ENCODE measurements at places on chromosomes 3 and 15.

- no peak for DNase-seq
These were observed 104.7 kb downstream of the SEMA6D start for GRCh38 chr15:47822048-47822447.

DNA sequence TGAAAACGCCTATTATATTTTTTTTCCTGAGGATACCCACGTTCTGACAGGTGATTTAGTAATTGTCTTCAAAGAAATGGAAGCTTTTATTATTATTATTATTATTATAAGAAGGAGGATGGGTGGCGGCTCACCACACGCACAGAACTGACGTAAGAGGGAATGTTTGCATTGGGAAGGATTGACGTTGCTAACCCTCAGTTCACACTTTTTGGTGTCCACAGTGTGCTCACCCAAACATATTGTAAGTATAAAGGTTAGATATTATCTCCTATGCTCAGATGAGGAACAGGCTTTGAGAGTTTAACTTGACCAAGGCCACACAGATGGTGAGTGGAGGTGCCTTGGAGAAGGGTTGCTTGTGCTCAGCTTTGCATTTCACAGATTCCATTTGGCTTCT is 533.5 kb upstream of the TBL1XR1 start:
- DNase-seq = no peak

DNA sequence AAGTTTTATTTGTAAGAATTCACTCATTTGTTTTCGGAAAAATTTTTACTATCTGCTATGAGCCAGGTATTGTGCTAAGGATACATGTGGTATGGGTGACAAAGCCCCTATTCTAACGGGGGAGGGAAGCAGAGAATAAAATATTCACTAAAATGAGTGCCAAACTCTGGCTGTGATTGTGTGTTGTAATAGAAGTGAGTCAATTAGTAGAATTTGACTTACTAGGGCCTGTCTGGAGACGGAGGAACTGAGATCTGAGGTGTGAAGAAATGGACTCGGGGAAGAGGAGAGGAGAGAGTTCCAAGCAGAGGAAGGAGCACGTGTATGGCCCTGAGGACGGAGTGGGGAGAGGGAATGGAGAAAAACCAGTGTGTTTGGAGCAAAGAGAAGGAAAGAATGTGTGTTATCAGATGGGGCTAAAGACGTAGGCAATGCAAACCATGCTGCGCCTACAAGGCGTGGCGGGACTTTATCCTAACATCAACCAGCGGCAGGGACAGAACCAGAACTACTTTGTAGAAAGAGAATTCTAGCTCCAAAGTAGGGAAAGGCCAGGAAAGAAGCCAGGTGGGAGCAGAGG is 89.1 kb downstream of the OSBPL10 start:
- no peak for DNase-seq

- no peak for DNase-seq
These were observed 67.9 kb upstream of the GUCA1C start for GRCh38 chr3:109021556-109021955.

GRCh38 chr15:80211976-80212375 is 40.0 kb downstream of the CTXND1 start:
- no peak for DNase-seq

- DNase-seq = no peak
These were observed 43.8 kb downstream of the SLC2A2 start for GRCh38 chr3:170982733-170983132.

GRCh38 chr3:130558366-130558765 is 41.4 kb downstream of the COL6A6 start:
- DNase-seq = no peak

DNA sequence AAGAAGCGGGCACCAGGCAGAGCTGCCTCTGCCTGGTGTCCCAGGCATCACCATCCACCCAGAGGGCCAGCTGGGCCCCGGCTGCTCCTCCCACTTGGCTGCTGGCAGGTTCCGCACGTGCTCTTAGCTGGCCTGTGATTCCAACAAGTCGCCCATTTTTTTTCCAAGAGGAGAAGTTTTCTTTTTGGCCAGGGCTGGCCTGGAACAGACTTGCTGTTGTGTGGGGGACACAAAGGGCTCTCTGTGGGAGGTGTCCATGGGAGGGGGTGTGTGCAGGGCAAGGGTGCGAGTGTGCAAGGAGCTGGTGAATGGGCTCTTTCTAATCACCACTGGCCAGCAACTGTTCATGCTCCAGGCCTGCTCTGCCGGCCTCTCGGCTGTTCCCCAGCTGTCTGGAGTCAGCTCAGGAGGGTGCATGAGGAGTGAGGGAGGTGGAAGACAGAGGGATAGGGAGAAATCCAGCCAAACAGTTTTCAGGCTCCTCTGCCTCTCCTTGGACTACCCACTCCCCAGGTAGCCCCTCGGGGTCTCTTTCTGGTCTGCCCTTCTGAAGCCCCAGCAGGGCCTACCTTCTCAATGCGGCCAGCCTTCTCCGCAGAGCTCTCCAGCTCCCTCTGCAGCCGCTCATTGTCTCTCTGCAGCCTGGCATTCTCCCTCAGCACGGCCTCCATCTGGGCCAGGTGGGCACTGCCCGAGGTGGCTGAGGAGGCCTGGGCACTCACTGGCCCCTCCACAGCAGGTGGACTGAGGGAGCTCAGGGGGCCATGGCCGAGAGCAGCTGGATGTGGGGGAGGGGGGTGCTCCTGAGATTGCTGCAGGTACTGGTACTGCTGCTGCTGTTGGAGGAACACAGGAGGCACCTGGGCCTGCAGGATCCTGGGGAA is 7.1 kb downstream of the AMOTL2 start:
- DNase-seq = no peak

DNA sequence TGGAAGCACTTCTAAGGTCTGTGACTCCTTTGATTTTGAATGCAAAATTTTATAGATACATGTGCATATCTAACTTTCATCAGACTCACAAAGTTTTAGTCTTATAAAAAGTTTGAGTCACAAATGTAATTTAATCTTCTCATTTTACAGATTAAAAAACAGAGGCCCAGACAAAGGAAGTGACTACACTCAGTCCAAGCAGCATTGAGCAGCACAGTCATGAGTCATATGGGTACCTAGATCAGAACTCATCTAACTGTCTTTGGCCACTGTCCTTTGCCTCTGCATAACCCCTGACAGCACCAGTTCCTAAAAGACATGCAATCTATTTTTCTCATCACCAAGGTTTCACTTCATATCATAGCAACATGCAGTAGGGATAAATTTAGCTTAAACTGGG is 210.7 kb upstream of the KCNH8 start:
- DNase-seq = no peak

DNA sequence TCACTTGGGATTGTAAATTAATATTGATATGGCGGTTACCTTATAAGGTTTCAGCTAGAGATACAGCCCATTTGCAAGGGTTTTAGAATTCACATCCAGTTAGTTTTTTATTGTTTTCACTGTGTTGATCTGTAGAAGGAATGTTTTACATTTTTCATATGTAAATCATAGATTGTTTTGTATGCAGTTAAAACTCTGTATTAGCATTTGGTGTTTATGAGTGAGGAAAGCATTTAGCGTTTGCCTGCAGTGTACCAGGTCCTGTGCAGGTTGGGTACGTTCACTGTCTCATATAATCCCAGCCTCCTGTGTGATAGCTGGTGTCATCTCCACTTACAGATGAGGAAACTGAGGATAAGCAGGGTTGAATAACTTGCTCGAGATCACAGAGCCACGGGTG is 23.8 kb downstream of the MAP6D1 start:
- no peak for DNase-seq

- DNase-seq = no peak
These were observed 163.9 kb downstream of the WNT7A start for GRCh38 chr3:13715961-13716360.

DNA sequence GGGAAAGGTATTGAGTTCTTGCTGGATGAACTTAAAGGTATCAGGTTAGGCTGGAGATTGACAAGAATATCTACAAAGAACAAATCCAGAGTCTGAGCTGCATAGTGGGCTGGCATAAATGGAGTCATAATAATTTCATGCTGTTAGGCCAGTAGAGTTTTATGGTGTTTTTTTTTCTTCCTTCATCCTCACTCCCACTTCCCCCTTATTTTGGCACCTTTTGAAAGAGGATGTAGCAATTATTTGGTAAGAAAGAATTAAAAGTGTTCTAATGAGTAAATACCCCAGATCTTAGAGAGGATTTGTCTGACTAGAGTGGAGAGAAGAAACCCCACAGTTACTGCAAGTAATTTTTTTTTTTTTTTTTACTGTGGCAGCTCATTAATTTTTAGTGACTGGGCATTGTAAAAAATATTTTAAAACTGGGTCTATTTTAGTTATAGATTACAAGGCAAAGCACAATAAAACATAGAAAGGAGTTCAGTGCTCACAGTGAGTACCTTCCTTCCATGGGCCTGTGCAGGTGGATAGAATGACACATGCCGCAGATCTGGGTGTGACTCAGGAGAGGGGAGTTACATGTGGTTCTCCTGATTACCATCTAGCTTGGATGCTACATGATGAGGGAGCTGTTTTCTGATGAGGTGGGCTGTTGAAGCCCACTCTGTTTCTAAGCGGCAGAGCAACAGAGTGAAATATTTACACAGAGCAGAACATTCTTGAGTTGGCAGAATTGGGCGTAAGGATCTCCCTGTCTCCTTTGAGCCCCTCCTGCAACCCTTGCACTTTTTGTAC is 5.3 kb downstream of the EDEM1 start:
- DNase-seq = no peak

DNA sequence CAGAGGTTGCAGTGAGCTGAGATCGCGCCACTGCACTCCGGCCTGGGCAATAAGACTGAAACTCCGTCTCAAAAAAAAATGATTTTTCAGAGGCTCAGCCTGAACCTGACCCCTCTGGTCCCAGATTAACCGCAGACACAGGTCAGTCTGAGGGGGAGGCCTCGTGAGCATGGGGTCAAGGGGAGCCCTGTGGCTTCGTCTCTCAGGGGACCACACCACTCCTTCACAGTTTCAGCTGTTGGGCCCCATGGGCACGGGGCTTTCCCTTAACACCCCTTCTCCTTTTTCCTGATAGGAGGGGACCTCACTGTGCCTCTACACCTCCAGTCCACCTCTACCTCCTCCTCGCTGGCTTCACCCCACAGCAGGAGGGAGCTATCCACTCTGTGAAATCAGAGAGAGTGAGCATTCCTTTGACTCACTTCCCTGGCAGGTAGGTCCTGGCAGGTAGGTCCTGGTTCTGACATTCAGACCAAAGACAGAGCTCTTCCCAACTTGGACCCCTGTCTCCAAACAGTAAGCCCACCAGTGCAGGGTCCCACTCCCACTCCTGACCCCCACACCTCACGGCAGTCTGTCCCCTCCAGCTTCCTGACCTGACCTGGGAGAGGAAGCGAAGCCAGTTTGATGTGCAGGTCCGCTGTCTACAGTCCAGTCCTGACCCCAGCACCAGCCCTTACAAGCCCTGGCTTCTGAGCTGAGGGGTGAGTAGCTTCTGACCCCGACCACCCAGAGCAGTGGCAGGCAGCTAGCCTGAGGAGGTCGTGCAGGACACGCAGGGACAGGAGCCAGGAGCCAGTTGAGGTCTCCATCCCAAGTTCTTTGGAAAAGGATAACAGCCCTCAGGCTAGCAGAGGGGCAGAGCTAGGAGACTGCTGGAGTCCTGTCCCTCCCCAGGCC is 9.0 kb downstream of the RRP9 start:
- no peak for DNase-seq

DNA sequence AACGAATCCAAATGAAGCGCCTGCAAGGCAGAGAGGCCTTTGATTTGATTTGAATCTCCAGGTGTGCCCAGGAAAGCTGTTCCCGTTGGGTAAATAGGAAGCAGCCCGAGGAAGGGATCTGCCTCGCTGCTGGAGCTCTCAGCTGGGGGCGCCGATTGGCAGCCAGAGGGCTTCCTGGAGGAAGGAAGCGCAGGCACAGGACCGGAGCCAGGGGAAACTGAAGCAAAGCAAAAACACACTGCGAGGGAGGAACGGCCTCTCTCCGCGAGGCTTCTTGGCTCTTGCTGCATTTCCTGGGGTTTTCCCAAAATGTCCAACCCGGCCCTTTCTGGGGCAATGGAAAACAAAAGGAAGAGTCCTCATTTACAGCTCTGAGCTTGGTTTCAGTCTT is 80.3 kb downstream of the TMEM266 start:
- no peak for DNase-seq

DNA sequence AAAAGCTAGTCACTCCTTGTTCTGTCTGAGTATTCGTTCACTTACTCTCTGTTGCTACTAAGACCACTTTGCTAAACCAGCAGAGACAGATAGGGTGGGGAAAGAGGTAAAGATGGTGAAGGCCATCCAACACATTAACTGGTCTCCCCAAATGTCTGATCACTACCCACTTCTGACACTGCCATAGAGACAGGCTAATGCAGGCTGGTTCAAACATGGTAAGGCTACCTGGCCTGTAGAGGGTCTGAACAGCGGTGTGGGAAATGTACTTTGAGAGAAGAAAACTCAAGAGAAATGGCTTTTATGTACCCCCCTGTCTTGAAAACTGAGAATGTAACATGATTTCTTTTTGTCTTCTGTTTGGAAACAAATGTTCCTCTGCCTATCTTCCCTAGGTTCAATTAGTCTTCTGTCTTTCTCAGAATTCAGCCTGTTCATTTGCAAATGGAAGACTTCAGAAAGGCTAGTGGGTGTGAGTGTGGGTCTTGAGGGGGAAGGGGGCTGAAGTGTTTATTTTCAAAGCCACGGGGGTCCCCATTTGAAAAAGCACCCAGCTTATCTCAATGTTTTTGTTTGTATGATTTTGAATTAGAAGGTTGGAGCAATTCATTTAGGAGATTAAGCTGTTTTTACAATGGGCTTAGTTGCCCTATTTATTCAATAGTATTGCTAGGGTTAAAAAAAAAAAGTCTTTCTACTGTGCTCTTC is 15.8 kb downstream of the ALDH1A2 start:
- no peak for DNase-seq

GRCh38 chr15:67849538-67849937 is 9.7 kb upstream of the RNU6-1 start:
- DNase-seq = no peak

DNA sequence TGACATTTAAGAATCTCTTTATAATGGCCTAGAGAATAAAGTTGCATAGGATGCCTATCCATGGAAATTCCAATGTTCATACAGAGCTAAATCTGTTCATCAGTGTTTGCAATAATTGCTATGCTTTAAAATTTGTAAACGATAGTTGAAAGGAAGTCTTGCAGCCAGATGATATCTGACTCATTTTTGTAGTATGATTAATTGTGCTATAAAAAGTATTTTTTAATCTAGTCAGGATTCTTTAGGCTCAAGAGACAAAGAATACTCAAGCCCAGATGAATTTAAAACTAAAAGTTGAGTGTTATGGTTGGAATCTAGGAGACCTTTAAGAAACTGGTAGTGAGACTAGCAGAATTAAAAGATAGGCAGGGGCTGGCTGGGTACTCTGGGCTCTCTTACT is 50.5 kb downstream of the SUCNR1 start:
- DNase-seq = no peak

DNA sequence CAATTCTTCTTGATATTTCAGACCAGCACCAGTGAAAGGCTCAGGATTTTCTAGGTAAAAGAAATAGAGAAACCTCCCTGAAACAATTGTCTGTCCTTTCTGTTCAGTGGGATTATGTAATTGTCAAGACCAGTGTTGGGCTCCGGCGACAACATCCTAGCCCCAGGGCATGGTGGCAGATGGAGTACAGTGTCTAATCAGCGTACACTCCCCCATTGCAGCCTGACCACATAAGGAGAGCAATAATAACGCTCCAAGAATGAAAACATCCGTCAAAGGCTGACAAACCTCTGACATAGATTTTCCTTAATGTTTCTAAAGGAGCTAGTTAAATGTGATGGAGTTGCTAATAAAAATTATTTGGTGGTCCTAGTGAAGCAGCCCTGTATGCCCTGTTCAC is 144.6 kb downstream of the EBLN2 start:
- no peak for DNase-seq

Data from stimulated activated CD4-positive, alpha-beta T cell treated with anti-CD3 and anti-CD28 coated beads, Interleukin-2, amount 100 ng/mL, for 48 hours (primary cell).